ENCODE measurements at places on chromosomes 7 and 10.

GRCh38 chr7:40604601-40605438 lies 470.0 kb downstream of the SUGCT start:
- peak; percentile 1 for DNase-seq

GRCh38 chr10:79049931-79050895 lies 18.6 kb upstream of the ZMIZ1 start:
- DNase-seq, result no peak

GRCh38 chr7:50592940-50593339 lies 27.7 kb upstream of the DDC start:
- DNase-seq, result no peak

DNA sequence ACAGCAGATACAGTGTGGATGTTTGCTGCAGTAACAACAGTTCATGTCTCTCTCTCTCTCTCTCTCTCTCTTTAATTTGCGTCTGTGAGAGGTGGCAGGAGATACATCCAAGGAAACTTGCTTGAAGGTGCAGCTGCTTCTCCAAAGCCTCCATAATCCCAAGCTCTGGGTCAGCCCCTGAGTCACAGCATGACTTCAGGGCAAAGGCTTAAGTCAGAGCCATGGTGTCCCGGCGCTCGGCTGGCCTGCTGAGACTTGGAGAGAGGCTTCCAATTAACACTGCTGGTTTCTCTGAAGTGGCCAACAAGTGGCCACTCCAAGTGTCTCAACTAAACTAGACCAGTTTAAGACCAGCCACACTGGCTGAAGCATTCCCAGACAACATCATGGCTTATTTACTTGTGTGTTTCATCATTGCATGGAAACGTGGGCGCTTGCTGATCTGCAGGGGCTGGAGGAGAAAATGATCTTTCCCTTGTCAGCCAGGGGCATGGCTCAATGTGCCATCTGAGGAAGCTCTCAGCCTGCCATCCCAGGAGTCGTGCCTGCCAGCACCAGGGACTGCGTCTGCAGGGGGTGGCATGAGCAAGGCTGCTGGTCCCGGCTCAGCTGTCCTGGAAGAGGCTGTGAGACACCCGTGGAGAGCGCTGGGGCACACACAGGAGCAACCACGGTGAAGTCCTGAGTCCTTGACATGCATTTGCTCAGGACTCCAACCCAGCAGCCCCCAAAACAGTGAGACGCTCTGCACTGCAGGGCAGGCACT lies 254.2 kb downstream of the COBL start:
- DNase-seq, result no peak

DNA sequence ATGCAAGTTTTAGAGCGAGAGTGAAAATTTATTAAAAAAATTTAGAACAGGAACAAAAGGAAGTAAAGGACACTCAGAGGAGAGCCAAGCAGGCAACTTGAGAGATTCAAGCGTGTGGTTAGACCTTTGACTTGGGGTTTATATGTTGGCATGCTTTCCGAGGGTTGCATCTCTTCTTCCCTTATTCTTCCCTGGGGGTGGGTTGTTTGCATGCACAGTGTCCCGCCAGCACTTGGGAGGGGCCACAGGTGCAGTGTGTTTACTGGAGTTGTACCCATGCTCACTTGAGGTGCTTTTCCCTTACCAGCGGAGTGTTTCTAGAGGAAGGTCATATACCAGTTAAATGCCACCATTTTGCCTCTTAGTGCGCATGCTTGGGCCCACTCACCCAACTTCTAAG lies 96.3 kb downstream of the CHN2 start:
- no peak for DNase-seq

- DNase-seq, result no peak
Measured at GRCh38 chr7:43799605-43800004, 41.1 kb downstream of the BLVRA start.

GRCh38 chr7:46244757-46245156 lies 323.7 kb upstream of the IGFBP3 start:
- DNase-seq, result no peak

- DNase-seq, result no peak
Measured at GRCh38 chr10:111211706-111212105, 134.9 kb downstream of the ADRA2A start.

- no peak for DNase-seq
Measured at GRCh38 chr7:69670701-69671100, 72.4 kb downstream of the AUTS2 start.

GRCh38 chr10:25815236-25815635 lies 118.8 kb upstream of the MYO3A start:
- no peak for DNase-seq

- no peak for DNase-seq
Measured at GRCh38 chr7:143042159-143042789, 9.9 kb upstream of the OR6V1 start.

DNA sequence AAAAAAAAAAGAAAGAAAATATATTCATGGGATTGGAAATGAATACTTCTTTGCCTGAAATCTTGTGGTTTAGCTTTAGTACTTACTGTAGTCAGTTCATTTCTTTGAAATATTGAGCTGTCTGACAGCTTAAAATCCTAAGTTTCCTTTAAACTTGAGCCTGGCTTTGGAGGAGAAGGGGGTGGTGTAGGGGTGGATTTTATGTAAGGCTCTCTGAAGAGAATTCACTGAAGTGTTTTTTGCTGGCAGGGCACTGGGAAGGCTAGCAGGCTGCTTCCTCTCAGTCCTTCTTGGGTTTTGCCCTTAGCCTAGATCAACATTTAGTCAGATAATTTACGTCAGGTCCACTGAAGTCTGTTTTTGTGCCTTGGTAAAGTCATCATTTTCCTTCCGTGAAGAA lies 516.5 kb downstream of the AUTS2 start:
- no peak for DNase-seq

DNA sequence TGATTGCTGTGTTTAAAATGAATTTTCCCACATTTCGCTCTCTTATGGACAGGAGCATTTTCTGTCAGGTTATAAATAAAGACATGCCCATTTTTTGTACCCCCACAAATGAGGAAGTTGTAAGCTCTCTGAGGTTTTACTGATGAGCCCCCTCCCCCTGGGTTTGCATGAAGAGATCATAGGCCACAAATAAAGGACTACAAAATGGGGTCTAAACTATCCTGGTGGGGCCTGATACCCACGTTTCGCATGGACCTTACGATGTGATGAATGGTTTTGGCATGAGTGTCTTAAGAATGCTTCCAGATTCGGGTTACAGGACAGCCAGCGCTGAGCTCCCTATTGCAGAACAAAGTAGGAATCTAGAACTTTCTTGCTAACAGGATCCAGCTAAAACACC lies 5.8 kb downstream of the IKZF1 start:
- DNase-seq, result no peak

GRCh38 chr10:74120911-74121310 lies 29.7 kb downstream of the AP3M1 start:
- no peak for DNase-seq

DNA sequence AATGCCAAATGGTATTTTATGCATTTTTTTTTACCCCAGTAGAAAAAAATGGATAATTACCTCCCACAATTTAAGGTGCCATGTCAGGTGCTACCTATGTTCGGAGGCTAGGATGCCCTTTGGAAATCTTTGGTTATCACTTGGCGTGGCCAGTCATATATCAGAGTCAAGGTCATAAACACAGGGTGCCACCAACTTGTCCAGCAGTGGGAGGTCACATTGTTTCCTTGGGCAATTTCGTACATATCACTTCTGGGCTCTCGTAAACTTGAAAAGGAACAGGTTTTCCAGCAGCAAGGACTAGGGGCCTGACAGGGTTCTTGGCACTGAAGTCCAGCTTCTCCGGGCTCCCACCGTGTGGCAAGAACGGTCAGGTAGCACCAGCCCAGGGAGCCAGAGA lies 48.0 kb upstream of the BHLHA15 start:
- no peak for DNase-seq

DNA sequence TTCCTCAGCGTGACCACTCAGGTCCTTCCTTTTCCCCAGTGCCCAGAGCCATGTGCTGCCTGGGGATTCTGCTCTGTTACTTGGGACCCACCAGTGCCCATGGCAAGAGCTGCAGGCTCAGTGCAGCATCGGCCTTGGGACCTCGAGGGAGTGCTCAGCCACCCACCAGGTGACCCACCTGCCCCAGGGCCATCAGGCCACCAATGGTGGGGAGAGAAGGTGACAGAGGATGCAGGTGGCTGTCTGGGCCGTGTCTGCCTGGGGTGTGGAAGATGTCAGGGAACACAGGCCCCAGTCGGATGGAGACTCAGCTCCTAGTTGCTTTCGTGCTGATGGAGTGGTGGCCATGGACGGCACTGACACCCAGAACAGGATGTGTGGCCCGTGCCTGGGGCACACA lies 104.7 kb upstream of the FAM20C start:
- DNase-seq, result no peak

GRCh38 chr10:70795613-70796012 lies 10.4 kb upstream of the TBATA start:
- no peak for DNase-seq

DNA sequence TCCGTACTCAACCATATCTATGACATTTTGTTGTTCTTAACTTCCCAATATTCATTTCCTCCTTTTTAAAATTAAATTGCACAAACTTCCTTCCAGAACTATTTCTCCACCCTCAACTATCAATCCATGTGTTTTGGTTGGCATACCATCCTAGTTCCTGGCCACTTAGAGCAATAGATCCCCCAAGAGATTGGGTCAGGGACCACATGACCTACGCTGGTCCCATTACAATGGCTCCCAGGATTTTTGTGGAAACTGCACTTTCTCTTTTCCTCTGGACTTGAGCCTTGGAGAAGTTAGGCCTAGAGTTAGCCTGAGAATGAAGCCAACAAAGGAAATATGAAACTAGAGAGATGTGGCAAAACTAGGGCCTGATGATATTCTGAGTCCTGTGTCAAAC lies 55.7 kb upstream of the CASD1 start:
- no peak for DNase-seq

DNA sequence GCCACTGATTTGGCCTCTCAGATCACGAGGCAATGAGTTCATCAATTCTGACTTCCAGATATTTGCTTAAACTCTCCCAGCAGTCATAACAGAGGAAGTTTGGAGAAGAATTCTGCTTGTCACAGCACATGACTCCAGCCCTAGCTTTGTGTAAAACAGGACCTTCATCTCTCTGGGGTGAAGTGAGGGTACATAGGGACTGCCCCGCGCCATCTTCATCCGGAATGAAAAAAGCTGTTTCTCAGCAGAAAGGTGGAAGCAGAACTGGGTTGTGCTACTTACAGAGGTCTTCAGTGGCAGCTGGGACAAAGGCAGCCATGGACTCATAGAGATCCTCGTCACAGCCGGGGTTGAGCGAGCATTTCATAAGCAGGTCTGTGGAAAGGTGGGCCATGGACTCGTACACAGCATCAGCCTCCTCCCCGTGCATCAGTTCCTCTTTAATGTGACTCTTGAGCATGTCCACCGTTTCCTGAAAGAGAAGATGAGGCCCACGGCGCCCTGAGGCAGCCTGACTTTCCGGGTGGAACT lies 58.4 kb upstream of the TM9SF3 start:
- DNase-seq, result no peak

DNA sequence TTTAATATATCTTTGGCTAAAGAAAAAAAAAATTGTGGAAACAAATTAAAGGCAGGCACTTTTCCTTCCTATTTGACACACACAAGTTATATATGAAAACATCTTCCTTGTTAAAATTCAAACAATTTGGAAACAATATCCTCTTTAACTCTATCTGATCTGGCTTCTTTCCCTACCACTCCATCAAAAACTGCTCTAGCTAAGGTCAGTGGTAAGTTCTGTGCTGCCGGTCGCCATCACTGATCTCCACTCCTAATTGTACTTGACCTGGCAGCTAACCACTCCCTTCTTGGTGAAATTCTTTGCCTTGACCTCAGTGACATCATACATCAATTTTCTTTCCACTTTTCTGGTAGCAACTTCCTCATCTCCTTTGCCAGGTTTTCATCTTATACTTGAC lies 47.9 kb upstream of the MRLN start:
- no peak for DNase-seq

DNA sequence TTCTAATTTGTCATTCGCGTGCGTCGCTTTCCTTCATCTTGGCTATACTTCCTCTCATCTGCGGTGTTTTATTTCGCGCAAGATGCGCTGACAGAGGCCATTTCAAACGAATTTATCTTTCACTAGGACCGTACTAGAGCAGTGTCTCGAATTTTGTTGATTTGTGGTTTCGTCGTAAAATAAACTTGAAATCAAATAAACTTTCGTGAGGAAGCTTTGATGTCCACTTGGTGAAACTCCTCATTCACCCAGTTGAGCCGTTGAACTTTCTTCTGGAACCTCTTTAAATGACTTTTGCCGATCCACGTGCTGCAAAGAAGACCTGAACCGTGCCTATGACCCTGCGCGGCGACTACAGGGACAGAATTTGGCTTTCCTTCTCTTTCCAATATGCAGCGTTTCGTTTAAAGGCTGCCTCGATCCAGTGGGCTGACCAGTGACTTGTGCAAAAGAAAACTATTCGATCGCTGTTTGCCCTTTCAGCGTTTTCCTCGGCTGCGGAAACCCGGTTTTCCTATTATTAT lies 163.9 kb upstream of the PPP1R3A start:
- no peak for DNase-seq

- no peak for DNase-seq
Measured at GRCh38 chr10:124092860-124093773, at the start of gene CHST15. CHST15 (minus strand) TSS chr10:124093598; CDS start chr10:124046212, 47,386 bp downstream.

GRCh38 chr10:51074238-51075028 lies at the start of gene PRKG1:
PRKG1 (plus strand) TSS chr10:51074487.
- no peak for DNase-seq

GRCh38 chr10:73850863-73851461 lies 23.4 kb downstream of the CAMK2G start:
- DNase-seq, result no peak

- DNase-seq, result no peak
Measured at GRCh38 chr10:107409522-107409921, 245.0 kb upstream of the SORCS1 start.

DNA sequence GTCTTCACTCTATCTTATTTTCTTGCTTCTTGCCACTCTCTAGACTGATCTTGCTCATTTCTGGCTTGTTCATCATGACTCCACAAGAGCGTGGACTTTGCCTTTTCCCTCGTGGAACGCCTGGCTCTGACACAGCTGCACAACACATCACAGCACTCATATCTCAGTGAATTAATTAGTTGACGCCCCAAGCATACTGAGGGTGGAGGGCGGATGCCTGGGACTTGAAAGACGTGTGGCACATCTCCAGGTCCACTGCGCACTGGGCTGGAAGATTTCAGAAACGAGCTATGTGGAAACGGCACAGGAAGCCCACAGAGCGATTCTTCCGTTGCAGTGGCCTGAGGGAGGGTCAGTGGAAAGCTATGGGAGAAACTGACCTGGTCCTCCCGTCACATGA lies 23.6 kb upstream of the PLEKHA1 start:
- DNase-seq, result no peak

DNA sequence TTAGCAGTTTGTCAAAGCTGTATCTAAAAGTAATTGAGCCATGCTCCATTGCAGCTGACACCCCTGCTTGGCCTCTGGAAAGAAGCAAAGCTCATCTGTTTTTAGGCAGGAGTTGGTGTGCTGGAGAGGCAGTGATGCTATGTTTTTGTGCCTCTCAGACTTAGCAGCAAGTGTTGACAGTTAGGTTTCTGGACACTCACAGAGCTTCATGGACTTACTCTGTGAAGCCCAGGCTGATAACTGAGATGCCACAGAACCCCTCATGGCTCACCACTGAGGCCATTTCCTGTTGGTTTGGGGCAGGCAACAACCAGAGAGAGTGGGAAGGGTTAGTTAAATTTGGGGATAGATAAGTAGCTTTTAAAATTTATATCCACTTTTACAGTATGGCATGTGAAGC lies 59.8 kb downstream of the BTAF1 start:
- DNase-seq, result no peak

Measured in naive thymus-derived CD8-positive, alpha-beta T cell (primary cell).